ENCODE measurements at places on chromosomes 16 and 17. TPM values are rescaled to one million over a fixed set of nuclear protein-coding genes. Genes with fewer than 3 reads are reported as not detected.

DNA sequence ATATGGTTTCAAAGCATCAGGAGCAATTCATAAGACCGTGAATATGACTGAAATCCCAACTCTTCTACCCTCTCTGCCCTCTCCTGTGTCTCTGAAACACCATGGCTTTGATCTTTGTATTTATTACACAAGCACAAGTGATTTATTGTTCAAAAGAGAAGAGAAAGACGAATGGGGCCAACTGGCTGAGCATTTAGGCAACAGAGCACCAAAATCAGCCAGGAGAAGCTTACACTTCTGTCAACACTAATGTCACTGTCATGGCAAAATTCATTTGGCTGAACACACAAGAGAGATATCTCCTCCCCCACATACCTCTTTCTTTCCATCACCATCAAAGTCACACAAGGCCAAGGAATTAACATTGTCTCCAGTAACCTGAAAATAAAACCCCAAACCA lies 9.3 kb downstream of the BBS2 start:
- DNase-seq, result no peak

DNA sequence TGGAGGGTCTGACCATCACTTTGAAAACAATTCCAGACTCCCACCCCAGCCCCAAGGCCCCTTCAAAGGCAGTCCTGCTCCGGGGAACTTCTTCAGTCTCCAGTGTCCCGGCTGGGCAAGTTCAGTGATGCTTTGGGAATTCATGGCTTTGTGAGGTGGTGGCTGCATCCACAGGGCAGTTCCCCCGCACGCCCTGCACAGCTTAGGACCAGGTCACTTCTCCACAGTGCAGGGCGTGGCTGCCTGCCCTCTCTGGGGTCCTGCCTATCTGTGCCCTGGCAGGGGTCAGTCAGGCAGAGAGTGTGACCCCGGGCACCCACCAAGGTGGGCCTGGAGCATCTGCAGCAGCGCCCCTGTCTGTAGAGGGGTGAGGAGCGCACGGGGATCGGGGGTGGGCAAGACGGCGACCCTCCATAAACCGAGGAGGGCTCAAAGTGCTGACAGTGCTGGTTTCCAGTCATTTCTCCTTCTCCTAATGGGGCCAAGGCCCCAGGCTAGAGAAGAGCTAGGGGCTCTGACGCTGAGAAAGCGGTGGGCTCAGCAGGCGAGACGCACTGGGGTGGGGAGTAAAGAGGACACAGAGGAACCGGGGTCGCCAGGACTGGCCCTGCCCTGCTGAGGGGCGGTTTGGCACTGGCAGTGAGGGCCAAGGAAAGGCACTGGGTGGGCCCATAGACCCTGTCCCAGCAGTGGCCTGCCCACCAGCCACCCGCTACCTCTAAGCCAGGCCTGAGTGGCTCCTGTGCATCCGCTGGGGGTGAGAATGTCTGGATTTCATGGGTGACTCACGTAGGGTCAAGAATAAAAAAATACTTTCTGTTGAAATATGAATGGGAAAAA lies 4.2 kb upstream of the ARHGAP27 start:
- no peak for DNase-seq

The CASKIN1 gene
- 0.12 TPM for total RNA-seq

GRCh38 chr17:67853703-67854102 lies 28.4 kb downstream of the BPTF start:
- no peak for DNase-seq

The SLFN14 gene
- not detected for total RNA-seq

DNA sequence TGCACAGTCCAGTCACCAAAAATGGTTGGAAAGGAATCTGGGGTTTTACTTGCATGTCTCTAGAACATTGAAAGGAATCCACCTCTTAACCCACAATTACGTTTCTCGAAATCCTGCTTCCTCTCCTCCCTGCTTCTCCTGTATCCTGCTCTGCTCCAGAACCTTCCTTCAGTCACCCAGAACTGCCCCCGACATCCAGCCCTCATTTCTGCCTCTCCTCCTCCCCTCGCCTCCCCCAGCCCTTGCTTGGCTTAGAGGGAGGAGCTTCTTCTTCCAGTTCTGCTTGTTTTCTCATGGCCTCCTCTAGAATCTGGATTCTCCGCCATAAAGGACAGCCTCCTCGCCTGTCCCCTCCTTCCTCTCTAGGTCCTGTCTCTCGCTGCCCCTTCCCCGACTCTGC lies 48.3 kb downstream of the ZDHHC7 start:
- no peak for DNase-seq

The MYH2 gene
- not detected for total RNA-seq

DNA sequence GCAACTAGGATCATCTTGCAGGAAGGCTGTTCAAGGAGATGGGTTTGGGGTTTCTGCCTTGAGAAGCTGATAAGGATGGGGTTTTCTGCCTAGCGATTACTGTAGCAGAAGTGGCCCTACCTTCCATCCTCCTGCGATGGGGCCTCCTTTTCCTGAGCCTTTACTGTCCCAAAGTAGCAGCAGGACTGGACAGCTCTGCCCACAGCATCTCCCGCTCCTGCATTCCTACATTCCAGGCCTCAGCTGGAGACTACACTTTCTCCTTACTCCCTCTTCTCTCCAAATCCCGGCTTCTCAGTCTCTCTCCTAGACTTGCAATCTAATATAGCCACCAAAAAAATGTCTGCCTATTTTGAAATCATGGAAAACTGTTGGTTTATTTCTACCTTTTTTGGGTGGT lies 355.4 kb downstream of the CA10 start:
- no peak for DNase-seq

GRCh38 chr16:1830213-1830612 lies 3.2 kb downstream of the FAHD1 start:
- DNase-seq, result peak; percentile 50

GRCh38 chr17:11852912-11853311 lies 144.4 kb downstream of the ZNF18 start:
- no peak for DNase-seq

DNA sequence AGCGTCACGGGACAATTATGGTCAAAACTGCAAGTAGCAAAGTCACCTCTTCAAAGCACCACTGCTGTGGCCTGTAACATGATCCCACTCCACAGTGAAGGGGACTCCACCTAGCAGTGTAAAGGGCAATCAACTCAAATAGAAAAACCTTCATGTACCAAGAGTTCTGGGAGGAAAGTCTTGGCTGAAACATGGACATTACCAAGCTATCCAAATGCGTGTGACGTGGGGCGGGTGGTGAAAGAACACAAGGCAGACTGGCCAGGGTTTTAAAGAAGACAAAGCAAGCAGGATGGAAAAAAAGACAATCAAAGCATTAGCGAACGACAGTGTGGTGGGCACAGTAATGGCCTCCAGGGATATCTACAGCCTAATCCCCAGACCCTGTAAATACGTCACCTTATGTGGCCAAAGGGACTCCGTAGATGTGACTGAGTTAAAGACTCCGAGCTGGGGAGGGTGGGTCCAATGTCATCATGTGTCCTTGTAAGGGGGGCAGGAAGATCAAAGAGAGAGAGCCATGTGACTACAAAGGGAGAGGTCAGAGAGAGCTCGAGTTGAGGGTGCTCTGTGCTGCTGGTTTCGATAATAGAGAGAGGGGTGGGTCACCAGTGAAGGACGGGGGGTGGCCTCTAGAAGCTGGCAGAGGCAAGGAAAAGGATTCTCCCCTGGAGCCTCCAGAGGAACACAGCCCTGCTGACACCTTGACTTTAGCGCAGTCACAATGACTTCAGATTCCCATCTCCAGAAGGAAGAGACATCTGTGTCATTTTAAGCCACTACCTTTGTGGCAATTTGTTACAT lies 6.0 kb downstream of the HSDL1 start:
- no peak for DNase-seq

DNA sequence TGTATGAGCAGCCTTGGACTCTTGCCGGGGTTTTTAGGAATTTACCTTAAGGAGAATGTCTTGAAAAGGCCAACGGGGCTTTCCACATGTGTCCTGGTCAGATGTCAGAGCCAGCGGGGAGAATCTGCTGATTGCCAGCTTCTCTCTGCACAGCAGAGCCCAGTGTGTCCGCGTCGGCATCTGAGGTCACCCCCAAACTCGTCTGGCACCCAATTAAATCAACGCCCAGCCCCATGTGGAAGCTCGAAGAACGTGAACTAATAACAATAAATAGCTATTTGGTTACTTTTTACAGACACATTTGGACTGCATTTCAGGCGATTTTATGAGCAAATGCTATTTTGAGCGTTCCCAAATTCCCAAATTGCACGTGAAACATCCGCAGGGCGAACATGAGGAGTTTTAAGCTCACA lies 303.5 kb downstream of the FOXL1 start:
- no peak for DNase-seq

DNA sequence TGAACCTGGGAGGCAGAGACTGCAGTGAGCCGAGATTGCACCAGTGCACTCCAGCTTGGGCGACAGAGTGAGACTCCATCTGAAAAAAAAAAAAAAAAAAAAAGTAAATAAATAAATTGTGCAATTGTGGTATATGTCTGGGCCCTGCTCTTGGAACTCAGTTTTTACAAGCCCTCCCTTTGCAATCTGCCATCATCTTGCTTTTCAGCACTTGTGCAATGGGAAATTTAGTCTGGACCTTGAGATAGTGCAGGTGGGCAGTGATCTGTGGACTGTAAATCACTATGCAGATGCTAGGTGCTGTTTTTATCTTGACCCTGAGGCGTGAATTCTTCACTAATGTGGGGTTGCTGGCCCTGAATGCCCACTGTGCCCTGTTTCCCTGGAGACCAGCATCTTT lies 6.5 kb upstream of the RAP1GAP2 start:
- DNase-seq, result no peak

- no peak for DNase-seq
Observed at GRCh38 chr16:65123396-65124211, 1.7 kb upstream of the CDH11 start.

The SCNN1G gene
- 0.17 TPM for total RNA-seq

DNA sequence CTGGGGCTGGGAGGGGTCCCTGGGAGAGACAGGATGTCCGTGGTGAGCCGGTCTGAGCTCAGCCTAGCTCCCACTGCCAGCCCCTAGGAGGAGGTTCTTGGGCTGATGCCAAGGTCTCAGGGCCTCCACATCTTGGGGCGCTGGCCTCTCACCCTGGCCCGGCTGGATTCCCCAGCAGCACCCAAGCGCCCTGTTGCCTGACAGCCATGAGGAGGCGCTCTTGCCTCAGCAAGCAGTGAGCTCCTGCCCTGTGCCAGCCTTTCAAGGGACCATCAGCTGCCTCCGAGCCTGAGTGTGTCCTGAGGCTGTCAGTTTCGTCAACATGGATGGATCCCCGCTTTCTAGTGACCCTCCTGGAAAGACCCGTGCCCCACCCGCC lies 234.9 kb upstream of the CIBAR2 start:
- no peak for DNase-seq

- no peak for DNase-seq
Observed at GRCh38 chr17:32671896-32672295, 185.1 kb downstream of the CDK5R1 start.

The CMTM2 gene
- total RNA-seq, result 1.8 TPM

The NOL3 gene
- total RNA-seq, result 39.4 TPM

The SERPINF2 gene
- total RNA-seq, result 0.07 TPM

- no peak for DNase-seq
Observed at GRCh38 chr16:66923866-66924265, 1.5 kb downstream of the RRAD start.

GRCh38 chr17:82097184-82097918 lies 685 bp downstream of the FASN start:
- DNase-seq, result no peak

DNA sequence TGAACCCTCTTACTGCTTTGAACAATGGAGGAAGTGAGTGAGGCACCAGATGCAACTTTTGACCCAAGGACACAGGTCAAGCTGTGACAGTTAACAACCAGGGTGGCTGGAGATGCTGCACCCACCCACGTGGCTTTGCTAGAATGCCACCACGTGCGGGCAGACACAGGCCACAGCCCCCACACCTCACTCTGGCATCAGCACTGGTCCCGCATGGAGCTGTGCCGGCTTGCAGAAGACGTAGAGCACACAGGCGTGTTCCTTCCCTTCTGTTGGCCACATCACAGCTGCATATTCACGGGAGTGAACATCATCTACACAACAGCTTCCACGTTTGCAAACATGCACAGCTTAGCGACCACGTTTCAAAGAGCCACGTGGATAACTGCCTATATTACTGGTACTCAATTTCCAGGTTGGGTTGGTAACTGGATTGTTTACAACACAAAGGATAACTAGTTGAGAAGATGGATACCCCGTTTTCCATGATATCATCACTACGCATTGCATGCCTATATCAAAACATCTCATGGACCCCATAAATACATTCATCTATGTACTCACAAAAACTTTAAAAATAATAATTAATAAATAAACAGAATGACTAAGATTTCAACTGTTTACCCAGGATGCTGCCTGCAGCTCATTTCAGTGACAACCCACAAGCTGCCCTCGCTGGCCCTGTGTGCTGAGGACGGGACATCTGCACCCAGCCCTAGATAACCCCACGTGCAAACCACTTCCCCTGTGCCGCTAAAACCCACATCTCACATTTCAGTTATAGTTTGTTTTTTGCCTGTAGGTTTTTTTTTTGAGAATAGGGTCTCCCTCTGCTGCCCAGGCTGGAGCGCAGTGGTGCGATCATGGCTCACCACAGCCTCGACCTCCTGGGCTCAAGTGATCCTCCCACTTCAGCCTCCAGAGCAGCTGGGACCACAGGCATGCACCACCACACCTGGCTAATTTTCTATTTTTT lies 132.0 kb downstream of the ANKRD11 start:
- no peak for DNase-seq

GRCh38 chr16:55615071-55615470 lies 40.7 kb upstream of the SLC6A2 start:
- no peak for DNase-seq

DNA sequence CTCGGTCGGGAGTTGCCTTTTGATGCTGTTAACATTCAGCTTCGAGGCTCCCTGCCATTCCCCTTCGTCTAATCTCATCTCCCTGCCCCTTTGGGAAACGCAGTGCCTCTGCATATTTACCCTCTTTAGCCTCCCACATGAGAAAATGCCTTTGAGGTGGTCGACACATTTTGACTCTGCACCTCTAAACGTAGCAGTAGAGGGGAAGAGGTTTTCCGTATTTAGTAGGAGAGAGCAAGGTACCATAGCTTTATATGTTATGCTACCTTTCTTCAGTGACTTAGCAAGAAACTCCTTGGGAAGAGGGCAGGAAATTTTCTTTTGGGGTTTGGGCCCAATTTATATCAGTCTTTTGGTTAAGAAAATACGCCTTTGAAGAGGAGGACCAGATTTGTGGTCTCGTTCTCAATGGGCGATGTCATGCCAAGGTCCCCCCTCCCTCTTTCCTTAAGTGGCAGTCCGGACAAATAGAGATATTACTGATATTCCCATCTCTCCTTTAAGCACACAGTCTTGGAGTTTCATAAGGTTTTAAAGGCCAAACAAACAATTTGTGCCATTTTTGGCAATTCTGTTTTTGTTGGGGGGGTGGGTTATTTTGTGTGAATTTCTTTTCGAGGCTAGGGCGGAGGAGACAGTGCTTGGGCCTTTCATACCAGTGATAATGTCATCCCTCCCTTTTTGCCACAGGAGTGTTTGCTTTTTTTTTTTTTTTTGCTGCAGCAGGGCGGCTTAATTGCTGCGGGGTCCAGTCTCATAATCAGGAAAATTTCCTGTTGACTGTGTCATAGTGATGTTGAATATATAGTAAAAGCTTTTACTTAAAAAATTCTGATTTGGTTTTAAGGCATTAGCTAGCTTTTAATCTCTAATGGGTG lies 1.5 kb downstream of the PAFAH1B1 start:
- no peak for DNase-seq

The ST6GALNAC1 gene
- total RNA-seq, result 0.36 TPM

The SOCS3 gene
- total RNA-seq, result 42.8 TPM

The PAQR4 gene
- total RNA-seq, result 36.0 TPM

The TBC1D3K gene
- total RNA-seq, result not detected

- no peak for DNase-seq
Observed at GRCh38 chr17:4256952-4257351, 6.8 kb downstream of the ANKFY1 start.

- DNase-seq, result no peak
Observed at GRCh38 chr17:52159246-52160135, 977 bp upstream of the CA10 start.

The WFIKKN1 gene
- total RNA-seq, result 0.07 TPM

- DNase-seq, result no peak
Observed at GRCh38 chr17:13784434-13785095, 182.8 kb upstream of the HS3ST3A1 start.
